ENCODE measurements at places on chromosomes 12 and 14. TPM values are rescaled to one million over a fixed set of nuclear protein-coding genes. Genes with fewer than 3 reads are reported as not detected.

Gene KLRC4
- total RNA-seq: not detected

Gene NAP1L1
- 731 TPM for total RNA-seq

Gene LIN7A
- total RNA-seq: 0.22 TPM

Gene WNT1
- total RNA-seq: 2.2 TPM

Gene ALDH1L2
- 0.20 TPM for total RNA-seq

Gene ZC3H14
- total RNA-seq: 41.7 TPM

Gene ATP23
- 4.3 TPM for total RNA-seq

Gene TAS2R8
- not detected for total RNA-seq

Gene VTI1B
- 48.1 TPM for total RNA-seq

Gene BCL2L14
- total RNA-seq: not detected

Gene TSPAN9
- total RNA-seq: 1.4 TPM

Gene LRP1-AS
- not detected for total RNA-seq

All from T-helper 17 cell (primary cell).